ENCODE measurements at places on chromosomes 6 and 20. TPM values are rescaled to one million over a fixed set of nuclear protein-coding genes. Genes with fewer than 3 reads are reported as not detected.

The MPIG6B gene
- total RNA-seq: not detected

The PXMP4 gene
- total RNA-seq: 6.3 TPM

The ZGPAT gene
- 26.3 TPM for total RNA-seq

The RAET1E gene
- 2.0 TPM for total RNA-seq

The PTCHD4 gene
- total RNA-seq: not detected

The CST4 gene
- not detected for total RNA-seq

The TBC1D7 gene
- total RNA-seq: 37.0 TPM

The RAB44 gene
- total RNA-seq: 0.06 TPM

The NDUFAF4 gene
- 50.9 TPM for total RNA-seq

The PGBD1 gene
- total RNA-seq: 4.8 TPM

The XKR7 gene
- total RNA-seq: not detected

The RNF182 gene
- total RNA-seq: 2.5 TPM

The RAD21L1 gene
- total RNA-seq: not detected

The TRIM31 gene
- total RNA-seq: 1.7 TPM
